ENCODE measurements at places on chromosomes 12 and 14.
A peak's percentile ranks its signal among the peaks of the same experiment; 100 is the strongest.

DNA sequence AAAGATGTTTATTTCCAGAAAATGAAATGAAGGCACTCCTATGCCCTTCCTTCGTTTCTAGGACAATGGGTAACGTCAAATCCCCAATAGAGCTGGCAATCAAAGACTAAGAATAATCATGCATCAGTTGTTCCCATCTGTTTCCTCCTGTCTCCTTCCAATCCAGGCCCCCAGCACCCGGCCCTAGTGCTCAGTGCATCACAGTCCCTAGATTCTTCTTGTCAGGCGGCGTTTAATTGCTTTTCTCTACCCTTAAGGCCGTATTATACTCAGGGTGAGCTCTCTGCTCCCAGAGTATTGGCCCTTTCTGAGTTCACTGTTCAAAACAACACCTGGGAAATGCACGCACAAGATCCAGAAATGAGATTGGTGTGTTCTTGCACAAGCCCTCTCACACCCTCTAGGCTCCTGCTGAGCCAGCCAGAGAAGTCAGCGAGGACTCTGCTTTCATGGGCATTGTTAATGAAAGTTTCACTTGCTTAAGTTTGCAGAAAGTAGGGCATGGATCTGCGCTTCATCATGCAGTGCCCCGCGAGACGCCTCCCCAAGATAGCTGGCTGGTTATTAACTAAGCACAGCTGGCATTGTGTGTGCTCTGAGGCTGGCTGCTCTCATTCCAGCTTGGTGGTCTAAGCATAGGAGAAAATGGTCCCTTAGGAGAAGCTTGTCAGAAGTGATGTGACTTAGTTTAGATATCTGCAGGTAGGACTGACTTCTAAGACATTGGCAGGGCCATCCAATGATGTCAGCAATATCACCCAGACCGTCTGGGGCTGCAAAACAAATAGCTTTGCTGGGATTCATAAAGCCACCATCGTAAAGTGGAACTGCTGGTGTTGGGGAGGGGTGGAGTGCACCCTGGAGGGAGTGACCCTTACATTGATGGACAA, 28.7 kb downstream of the CRACR2A start:
- no peak for DNase-seq

DNA sequence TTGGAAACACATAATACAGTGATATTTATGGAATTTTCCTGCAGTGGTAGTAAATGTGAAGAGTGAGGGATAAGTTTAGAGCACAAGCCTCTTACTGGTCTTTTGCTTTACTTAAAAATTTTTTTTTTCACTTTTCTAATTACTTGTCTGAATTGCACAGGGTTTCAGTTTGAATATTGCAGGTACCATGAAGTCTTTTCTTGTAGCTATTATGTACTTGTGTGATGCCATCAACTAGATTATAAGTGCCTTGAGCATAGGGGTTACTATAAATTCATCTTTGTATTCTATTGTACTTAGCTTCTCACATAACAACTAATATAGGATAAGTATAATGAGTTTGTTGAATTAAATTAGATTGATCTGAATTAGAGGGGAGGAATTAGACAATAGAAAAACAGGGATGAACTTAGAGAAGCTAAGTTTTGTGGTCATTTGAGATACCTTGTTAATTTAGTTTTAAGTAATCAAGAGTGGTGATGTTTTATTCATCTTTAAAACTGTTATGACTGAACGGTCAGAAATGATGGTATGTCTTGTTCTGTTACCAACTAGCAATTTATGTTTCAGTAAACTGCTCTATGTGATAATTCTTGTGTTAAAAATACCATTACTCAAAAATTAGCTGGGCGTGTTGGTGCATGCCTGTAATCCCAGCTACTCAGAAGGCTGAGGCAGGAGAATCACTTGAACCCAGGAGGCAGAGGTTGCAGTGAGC, 42.1 kb downstream of the CCDC91 start:
- DNase-seq: no peak

DNA sequence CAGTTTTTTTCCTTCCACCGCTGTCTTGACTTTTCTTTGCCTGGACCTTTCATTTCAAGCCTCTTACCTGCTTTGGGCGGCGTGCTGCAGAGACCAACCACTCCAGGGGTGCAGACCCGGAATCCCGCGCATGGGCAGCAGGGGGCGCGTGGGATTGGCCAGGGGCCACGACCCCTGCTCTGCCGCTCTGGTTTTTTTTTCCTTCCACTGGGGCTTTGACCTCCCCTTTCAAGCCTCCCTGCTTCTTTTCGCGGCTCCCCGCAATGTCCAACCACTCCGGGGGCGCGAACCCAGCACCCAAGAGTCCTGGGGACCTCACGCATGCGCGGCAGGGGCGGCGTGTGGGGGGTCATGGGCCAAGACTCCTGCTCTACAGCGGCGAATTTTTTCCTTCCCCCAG, 325.1 kb downstream of the ALG10 start:
- DNase-seq: peak; percentile 69

- DNase-seq: no peak
Measured at GRCh38 chr12:28192125-28192524, 1.9 kb downstream of the CCDC91 start.

DNA sequence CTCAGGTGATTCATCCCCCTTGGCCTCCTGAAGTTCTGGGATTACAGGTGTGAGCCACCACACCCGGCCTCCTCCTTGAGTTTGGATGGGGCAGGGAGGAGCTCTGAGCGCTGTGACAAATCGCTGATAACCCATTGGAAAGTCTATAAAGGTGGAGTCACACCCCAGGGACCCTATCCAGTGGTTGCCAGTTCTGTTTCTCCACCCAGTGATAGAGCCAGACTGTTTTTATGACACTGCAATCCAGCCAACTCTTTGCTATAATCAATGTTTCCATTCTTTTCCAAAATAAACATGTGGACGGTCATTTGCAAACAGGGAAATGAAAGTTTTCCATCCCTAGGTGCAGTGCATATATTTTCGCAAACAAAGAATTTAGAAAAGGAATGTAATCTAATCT, 142.0 kb upstream of the PELI2 start:
- no peak for DNase-seq

DNA sequence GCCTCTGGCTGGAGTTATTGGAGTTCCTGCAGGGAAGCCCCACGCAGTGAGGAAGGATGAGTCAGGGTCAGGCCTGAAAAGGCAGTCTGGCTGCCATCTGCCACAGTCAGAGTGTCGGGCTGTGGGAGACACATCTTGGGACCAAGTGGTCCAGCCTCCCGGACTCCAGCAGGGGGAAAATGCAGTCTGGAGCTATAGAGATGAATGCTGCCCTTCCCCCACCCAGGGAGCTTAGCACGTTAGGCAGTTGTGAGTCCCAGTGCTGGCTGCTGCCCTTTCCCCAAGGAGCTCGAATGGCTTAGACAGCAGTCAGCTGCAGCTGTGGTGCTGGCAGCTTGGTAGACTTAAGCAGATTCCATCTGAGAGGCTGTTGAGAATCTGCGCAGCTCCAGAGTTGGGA, 8.2 kb upstream of the NTS start:
- DNase-seq: no peak

- peak; percentile 26 for DNase-seq
Measured at GRCh38 chr14:72904840-72905561, 11.1 kb upstream of the DPF3 start.

GRCh38 chr14:103739466-103739792, 23.8 kb downstream of the ZFYVE21 start:
- DNase-seq: no peak

DNA sequence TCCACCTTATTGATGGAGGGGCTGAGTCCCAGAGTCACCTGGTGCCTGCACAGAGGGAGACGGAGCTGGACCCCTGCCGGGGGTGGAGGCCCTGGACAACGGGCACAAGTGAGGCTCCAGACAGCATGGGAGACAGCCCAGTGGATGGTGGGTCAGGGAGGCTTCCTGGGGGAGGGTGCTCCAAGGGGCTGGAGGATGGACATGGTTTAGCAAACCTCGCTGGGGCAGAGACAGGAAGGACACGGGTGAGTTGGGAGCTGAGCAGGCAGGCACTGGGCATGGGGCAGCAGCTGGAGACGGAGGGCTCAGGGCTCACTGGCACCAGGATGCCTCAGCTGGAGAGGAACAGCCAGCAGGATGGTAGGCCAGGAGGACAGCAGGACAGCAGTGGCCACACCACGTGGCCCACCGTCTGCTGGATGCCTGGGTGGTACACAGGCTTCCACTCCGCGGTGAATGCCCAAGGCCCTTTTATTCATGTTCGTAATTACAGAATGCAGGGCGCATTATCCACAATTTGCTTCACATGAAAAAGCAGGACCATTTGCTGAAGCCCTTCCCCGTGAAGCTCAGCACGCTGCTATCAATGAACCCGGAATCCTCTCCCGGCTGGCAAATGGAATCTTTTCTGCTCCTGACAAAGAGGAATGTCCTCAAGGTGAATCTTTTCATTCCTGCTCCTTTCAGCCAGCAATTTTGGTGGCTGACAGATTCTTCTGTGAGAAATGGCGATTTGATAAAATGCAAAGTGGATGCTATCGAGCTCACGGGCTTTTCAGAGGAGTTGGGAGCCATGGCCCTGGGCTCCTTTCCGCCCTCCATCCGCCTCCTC, 138.1 kb upstream of the C14orf180 start:
- DNase-seq: no peak

- DNase-seq: no peak
Measured at GRCh38 chr14:70018230-70018629, 139.0 kb downstream of the SMOC1 start.

GRCh38 chr12:104154286-104154685, 16.3 kb upstream of the NFYB start:
- DNase-seq: no peak

GRCh38 chr12:57218030-57218853, 1.6 kb downstream of the NXPH4 start:
- DNase-seq: no peak

GRCh38 chr14:31894351-31894750, 182.8 kb upstream of the ARHGAP5 start:
- DNase-seq: no peak

- DNase-seq: peak; percentile 87
Measured at GRCh38 chr12:50039151-50039835, 14.0 kb upstream of the RACGAP1 start.

GRCh38 chr12:122788387-122788786, 14.0 kb downstream of the CCDC62 start:
- DNase-seq: no peak

- DNase-seq: no peak
Measured at GRCh38 chr14:76715511-76716081, 45.7 kb upstream of the VASH1 start.

DNA sequence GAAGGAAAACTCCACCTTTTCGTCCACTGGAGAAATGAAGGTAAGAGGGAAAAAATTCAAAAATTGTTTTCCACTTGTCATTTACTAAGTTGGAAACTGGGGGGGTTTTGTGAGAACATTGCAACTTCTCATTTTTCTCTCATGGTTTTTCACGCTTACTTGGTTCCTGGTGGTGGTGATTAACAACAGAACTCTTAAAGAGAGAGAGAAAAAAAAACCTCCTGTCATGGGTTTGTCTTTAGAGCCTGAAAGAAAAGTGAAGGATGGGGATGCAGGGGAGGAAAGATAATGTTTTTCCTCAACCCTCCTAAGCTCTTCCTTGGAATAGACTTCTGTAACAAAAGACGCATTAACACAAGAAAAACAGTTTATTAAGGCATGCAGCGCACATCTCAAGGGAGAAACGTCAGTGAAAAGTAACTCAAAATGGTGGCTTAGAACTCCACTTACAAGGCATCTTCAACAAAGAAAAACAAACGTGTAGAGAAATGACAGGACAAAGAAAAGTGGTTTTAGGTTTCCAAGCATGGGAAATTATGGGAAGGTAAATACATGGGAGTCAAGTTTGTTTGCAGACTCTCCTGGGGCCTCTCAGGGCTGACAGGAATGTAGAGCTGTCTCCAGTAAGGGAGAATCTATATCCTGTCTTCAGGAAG, 81.9 kb upstream of the ATF7IP start:
- DNase-seq: peak; percentile 28

DNA sequence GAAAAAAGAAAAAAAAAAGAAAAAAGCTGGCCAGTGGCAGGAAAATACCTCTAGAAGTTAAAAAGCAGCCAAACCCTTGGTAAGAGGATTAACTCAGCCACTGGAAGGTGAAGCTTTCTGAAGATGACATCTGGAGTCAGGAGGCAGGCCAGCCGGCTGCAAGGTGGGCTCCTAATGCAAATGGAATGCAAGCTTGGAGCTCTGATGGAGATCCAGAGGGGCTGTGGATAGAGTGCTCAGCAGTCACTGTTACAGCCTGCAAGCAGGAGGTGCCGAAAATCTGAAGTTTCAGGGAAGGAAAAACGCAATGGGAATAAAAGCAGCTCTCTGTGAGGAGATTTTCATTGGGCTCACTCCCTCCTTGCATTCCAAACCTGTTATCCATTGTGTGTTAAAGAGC, 41.0 kb downstream of the GSC start:
- DNase-seq: no peak

DNA sequence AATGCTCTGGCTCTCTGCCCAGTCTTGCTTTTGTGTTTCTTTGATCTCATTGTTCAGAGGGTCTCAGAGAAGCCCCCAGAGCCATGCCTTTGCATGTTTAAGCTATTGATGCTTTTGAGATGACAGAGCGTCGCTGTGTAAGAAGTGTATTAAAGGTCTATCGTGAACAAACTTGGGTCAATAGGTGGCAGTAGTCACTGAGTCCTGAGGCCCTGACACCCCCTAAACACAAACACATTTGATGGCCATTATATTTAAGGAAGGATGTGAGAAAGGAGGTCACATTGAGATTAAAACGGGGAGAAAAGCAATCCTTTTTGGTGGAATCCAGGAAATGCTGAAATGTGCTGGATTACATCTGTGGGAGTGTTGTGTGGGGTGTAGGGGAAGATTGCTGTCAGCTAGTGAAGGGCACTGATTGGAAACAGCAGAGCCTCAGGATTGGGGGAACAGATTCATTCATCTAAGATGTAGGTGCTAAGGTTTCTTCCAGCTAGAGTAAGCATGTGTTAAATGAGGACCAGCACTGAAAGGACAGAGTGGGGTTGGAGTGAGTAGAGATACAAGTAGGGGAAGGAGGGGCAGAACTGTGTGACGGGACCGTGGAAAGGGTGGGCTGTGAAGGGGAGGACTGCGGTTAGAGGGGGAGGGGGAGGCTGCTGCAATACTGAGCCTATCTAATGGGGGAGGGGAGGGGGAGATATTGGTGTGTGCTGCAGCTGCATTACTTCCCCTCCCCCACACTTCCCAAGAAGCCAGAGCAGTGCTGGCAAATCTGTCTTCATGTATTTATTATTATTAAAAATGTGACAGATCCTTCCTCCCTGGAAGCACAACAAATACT, 12.7 kb downstream of the NGDN start:
- DNase-seq: no peak

DNA sequence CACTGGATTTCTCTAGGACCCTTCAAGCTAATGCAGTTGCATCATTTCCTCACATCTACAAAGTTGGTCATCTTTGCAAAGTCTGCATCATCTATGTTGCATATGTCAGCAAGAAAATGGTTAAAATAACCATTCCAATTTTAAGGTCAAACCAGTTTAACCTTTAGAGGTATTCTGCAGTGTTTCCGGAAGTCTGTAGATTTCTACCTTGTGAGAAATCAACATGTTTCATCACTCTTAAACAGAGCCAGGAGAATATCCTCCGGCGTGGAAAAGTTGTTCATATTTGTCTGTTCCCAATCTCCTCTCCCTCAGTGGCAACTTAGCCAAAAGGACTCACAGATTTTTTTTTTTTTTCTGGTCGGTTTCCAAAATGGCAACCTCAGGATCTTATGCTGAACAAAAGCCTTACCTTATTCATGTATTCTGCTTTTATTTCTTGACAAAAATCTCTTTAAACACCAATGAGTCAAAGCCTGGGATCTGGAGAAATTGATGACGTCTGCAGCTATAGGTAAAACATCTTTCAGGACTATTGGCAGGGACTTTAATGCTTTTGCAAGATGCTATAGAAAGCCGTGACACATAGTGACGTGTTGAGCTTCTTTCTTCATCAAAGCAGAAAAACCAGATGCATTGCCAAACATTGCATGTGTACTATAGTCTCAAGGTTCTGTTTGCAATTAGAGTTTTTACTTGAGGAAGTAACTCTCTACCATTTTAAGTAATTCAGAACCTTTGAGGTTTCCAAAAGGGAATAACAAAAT, 16.0 kb upstream of the CDK17 start:
- DNase-seq: no peak
